ENCODE measurements at places on chromosomes 16 and 17.

DNA sequence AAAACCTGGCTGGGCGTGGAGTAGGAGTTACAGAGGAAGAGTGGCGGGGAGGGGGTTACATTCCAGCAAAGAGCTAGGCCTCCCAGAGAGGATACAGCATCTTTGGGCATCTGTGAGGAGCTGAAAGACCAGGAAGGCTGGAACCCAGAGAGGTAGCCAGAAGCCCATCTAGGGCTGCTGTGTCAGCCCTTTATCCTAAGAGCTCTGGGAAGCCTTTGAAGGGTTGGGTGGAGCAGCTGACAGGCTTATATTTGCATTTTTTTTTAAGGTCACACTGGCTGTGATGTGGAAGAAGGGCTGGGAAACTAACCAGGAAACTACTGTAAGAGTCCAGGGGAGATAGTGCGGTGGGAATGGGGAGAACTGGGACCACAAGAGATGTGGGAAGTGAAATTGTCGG, 6.8 kb upstream of the CNOT1 start:
- DNase-seq: no peak

- DNase-seq: no peak
Measured at GRCh38 chr16:75495076-75495674, at the start of gene CHST6. Gene CHST6 (minus strand): TSS chr16:75495441. CDS start chr16:75479828, 15,613 bp downstream.

GRCh38 chr17:57723427-57724025, 21.6 kb downstream of the CCDC182 start:
- no peak for DNase-seq

DNA sequence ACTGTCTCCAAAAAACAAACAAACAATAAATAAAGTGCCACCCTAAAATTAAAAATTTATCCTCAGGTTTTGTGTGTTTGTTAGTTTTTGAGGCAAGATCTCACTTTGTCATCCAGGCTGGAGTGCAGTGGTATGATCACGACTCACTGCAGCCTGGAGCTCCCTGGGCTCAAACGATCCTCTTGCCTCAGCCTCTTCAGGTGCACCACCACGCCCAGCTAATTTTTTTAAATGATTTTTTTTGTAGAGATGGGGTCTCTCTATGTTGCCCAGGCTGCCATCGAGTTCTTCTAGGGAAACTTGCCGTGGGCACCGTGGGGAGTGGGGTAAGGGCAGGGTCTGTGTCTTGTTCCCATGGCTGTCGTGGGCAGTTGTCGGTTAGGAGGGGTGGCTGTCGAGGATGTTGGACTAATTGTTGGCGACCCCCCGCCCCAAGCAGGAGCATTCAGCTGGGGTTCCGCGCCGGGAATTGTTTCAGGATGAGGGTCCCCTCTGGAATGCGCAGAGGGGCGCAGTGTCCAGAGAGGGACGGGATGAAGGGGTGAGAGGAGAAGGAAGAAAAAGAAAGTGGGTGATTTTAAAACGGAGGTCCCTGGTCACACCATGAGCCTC, 1.1 kb upstream of the RNF213 start:
- DNase-seq: no peak
